ENCODE measurements at places on chromosomes 7 and 10.

GRCh38 chr10:71547312-71547711, 150.6 kb downstream of the CDH23 start:
- DNase-seq, result no peak

GRCh38 chr7:137847568-137848050, 835 bp upstream of the DGKI start:
- no peak for DNase-seq

DNA sequence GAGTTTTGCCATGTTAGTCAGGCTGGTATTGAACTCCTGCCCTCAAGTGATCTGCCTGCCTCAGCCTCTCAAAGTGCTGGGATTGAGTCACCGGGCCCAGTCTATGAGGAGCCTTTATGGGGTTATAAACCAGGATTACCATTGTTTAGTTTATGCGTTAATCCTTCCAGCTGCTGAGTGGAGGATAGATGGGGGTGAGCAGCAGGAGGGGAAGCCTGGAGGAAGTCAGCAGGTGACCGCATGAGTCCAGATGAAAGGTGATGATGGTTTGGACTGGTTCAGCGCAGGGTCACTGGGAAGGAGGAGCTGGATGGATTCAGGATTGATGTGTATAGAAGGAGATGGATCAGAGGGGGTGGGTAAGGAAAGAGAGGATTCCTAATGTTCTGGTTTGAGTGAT, 197.1 kb downstream of the ADAM12 start:
- DNase-seq, result no peak

GRCh38 chr10:115981081-115981480, 291.9 kb downstream of the GFRA1 start:
- no peak for DNase-seq

DNA sequence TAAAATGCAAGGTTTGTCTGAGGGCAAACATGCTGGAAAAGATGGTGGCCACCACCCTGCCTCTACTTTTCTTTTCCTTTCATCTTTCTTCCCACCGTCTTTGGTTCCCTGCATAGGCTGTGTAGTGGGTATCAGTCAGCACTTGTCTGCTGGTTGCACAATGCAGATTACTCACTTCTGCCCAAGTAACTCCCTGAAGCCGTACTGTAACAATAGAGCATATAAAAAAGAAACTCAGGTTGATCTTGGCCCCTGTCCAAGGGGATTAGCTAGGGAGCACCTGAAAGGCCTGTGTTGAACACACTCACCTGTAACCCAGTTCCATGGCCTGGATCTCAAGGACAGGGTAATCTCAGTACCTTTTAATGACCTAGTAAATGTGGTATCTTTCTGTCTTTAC, 533.0 kb upstream of the GALNT17 start:
- DNase-seq, result no peak
